ENCODE measurements at places on chromosomes 7 and 10. TPM values are rescaled to one million over a fixed set of nuclear protein-coding genes. Genes with fewer than 3 reads are reported as not detected.

PKD2L1 gene
- not detected for total RNA-seq

RPEL1 gene
- not detected for total RNA-seq

STEAP1 gene
- 62.2 TPM for total RNA-seq

ANKRD22 gene
- not detected for total RNA-seq

ACSL5 gene
- total RNA-seq = 1.4 TPM

CLRN3 gene
- not detected for total RNA-seq

FAS gene
- total RNA-seq = 47.5 TPM

CABCOCO1 gene
- 0.26 TPM for total RNA-seq

NEURL1 gene
- total RNA-seq = under 0.01 TPM

SLC16A9 gene
- 2.5 TPM for total RNA-seq

SFRP4 gene
- 95.2 TPM for total RNA-seq

CLEC5A gene
- not detected for total RNA-seq

HOXA3 gene
- total RNA-seq = 4.4 TPM

NUDT13 gene
- 1.1 TPM for total RNA-seq

HHEX gene
- total RNA-seq = 9.2 TPM

GJC3 gene
- not detected for total RNA-seq

CXCL12 gene
- 101 TPM for total RNA-seq

CHAT gene
- total RNA-seq = not detected

AFAP1L2 gene
- total RNA-seq = 1.2 TPM

IL6 gene
- 62.2 TPM for total RNA-seq

OR2A1 gene
- total RNA-seq = 0.07 TPM

ICA1 gene
- 0.13 TPM for total RNA-seq

POLR2J3 gene
- total RNA-seq = 34.6 TPM

MCU gene
- 26.6 TPM for total RNA-seq

KIAA1549 gene
- 1.6 TPM for total RNA-seq

ATP6V1F gene
- total RNA-seq = 101 TPM

KIAA1217 gene
- 2.7 TPM for total RNA-seq

DRGX gene
- total RNA-seq = not detected

PPP1R17 gene
- not detected for total RNA-seq

AKR1C1 gene
- total RNA-seq = 79.3 TPM

SUN3 gene
- not detected for total RNA-seq

TMEM236 gene
- total RNA-seq = 0.07 TPM

AOAH gene
- not detected for total RNA-seq

Data from smooth muscle cell of the pulmonary artery (primary cell).